ENCODE measurements at places on chromosomes 2 and 18.

- no peak for DNase-seq
Observed at GRCh38 chr2:104312684-104313083, 541.2 kb upstream of the POU3F3 start.

GRCh38 chr2:199679883-199680282 lies 171.1 kb downstream of the FTCDNL1 start:
- no peak for DNase-seq

DNA sequence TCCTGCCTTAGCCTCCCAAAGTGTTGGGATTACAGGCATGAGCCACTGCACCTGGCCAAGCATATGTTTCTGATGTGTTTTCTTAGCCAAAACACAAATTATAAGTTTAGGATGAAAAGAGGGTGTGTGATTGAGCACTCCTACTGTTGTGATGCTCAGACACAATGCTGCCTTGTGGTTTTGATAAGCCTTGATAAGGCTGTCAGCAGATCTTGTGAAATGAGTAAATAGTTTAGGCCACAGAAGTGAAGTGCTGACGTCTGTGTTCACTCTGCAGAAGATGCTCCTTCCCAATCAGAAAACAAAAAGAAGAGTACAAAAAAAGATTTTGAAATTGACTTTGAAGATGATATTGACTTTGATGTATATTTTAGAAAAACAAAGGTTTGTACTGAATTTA lies 24.3 kb downstream of the NCAPH start:
- DNase-seq = no peak

DNA sequence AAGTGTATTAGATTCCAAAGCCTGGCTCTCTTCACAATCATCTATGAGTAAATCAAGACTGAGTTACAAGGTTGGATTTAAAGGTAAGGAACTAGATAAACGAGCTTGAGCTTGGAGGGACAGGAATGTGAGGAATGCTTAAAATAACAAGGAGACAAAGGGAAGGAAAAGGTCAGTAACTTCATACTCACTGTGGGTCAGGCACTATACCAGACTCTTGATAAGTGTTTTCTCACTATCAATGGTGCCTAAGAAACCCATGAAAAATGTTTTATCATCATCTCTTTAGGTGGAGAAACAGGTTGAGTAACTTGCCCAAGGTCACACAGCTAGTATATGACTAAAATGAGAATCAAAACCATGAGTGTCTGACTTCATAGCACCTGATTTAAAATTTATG lies 212.1 kb downstream of the CDH2 start:
- DNase-seq = no peak

DNA sequence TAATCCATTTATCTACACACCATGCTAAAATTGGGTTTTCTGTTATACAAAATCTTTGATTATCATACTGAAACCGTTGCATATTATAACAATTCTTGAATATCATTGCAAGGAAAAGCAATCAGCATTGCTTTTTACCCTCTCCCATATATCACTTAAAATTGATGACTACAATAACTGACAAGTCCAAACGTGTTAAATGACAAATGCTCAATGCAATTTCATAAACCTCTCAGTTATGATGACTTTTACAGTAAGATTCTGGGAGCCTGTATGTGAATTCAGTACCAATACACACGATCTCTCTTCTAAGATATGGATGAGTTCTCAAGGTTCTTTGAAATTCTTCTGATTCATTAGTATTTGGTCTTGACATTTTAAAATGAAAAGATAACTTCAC lies 368.5 kb upstream of the TRIB2 start:
- no peak for DNase-seq

GRCh38 chr2:140457483-140457882 lies 1673.3 kb downstream of the LRP1B start:
- no peak for DNase-seq

- DNase-seq = no peak
Observed at GRCh38 chr18:12293831-12294230, 14.2 kb upstream of the TUBB6 start.

GRCh38 chr2:197425550-197425949 lies 9.3 kb downstream of the SF3B1 start:
- DNase-seq = no peak

DNA sequence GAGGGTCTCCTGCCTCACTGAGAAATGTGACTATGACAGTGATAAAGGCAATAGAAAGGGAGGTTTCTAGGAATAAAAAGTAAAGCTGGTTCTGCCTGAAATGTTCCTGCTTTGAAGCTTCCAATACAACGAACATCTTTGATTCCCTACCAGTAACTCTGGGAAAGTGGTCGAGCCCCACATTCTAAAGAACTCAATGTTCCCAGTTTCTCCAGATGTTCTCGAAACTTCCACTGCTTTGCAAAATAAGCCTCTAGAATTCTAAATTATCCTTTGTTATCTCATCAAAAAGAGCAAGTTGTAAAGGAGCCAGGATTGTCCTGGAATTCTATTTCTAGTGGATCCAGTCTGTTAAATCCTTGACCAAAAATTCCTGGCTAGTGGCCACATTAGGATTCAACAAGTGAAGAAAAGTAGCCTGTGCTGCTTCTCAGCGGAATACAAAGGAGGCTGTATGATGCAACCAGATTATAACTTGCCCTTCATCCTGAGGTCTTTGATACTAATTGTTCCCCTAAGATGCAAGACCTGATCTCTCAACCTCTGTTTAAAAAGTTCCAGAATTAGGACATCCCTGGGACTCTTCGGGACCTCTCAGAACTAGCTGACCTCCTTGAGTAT lies 8.4 kb downstream of the SCN7A start:
- no peak for DNase-seq

DNA sequence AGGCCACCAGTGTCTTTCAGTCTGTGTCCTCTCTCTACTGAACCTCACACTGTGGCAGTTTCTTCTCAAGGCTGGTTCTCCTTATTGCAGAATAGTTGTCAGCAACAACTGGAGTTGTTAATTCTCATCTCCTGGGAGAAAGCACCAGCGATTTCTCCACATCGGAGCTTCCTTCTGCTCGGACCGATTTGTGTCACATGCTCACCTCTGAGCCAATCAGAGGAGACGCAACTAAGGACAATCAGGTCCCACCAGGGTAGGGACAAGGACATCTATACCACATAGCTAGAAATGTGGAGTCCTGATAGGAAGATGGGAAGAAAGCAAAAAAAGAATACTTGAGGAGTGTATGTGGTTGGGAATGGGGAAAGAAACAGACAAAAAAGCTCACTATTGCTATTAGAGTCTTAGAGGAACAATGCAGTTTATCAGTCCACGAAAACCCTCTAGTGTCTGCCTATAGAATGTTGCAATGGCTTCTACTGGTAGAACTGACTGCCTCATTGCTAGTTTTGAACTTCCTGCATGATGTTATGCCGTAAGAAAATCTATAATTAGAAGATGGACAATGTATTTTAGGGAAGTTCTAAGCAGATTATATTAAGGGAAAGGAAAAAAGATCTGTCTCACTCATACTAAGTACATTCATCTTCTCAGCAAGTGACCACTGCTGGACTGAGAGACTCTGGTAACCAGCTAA lies 169.7 kb downstream of the CDCA7 start:
- no peak for DNase-seq

DNA sequence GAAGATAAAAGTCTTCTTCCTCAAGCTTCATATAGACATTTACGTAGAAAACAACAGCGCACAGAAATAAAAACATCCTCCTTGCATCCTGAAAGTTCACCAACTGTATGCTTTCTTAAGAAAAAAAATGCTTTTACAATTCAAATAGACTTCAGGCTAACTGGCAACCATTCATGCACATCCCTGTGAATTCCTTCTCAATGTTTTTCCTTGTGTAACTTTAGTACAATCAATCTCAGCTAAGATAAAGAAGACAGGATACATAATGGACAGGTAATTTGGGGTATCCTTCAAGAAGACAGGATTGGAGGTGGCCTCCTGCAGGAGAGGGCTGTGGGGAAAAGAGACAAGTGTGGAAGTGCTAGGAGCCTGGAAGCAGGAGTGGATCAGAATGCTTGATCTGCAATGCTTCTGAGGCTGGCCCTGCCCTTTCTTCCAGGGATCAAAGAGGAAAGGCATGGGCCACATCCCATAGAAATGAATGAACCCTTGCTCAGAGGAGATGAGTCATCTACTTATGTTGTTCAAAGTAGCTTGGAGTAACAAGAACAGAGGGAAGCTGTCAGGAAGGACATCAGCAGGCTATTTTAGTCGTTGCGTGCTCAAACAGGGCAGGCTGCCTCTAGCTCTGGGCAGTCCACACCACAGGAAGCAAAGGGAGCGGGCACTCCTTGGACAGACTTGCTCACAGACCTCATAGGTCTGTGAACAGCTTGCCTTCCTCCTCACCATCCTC lies 126.6 kb downstream of the TMEM131 start:
- DNase-seq = no peak

DNA sequence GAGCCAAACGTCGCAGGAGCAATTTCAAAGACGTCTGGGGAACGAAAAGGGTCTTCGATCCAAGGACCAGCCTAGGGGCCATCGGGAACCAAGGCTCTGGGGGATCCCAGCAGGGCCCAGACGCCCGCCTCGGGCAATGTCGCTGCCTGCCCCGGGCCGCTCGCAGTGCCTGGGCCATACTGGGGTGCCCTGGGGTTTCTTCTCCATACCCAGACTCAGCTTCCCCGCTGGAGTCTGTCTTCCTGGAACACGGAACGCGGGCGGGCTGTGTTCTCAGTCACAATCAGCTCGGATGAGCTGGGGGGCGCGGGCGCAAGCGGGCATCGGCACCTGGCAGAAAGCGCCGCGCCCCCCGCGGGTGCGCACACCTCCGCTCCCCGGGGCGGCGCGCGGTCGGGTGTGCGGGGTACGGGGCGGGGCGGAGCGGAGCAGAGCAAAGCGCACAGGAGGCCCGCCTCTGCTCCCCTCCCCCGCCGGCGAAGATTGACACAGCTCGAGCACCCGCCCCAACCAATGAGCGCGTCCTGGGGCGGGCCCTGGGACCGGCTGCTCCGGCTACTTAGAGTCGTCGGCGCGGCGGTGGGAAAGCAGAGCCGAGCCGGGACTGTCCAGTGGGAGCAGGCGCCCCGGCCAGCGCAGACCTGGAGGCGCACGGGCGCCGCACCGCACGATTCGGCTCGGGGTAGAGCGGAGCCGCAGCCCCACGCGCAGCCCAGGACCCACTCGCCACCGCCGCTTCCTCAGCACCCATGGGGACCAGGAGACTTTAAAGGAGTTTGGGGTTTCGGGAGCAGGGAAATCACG lies at the start of gene LRATD1:
LRATD1 (plus strand) TSS at position 585 of the 804 bp plus-strand sequence. CDS start 1,263 bp downstream, outside the sequence.
- no peak for DNase-seq

GRCh38 chr18:21163647-21164547 lies 52.3 kb upstream of the ROCK1 start:
- no peak for DNase-seq

DNA sequence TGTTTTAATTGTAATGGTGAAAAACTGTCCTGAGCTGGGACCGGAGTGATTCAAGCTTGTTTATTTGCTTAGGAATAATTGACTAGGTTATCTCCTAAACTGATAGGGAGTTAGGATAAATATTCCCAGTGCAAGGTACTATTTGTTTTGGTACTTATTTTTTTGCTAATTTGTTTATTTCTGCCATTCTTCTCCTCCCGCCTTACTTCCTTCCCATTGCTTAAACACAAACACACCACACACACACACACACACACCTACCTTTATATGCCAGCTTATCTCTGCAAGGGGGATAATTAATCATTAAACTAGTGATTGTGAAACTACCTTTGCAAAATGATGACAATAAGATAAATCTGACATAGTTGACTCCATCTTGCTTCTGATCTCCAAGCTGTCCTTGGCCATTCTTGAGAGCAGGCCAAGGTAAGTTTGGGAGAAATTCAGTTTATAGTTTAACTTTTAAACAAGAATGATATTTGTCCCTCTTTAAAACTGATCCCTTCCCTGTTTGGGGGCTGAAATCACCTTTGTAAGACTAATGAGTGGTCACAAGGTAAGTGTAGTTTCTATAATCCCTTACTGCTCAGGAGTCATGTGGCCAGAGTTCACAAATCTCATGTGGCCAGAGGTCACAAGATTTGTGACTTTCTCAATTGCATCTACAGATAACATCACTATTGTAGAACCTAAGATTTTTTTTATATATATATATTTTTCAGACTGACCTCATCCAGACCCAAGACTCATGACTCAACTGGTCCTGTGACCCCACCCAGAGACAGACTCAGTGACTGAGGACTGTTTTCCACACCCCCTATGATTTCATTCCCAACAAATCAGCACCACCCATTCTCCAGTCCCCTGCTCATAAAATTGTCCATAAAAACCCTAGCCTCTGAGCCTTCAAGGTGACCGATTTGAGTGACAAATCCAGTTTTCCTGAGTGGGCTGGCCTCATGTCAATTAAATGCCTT lies 83.1 kb upstream of the LRRTM4 start:
- no peak for DNase-seq

DNA sequence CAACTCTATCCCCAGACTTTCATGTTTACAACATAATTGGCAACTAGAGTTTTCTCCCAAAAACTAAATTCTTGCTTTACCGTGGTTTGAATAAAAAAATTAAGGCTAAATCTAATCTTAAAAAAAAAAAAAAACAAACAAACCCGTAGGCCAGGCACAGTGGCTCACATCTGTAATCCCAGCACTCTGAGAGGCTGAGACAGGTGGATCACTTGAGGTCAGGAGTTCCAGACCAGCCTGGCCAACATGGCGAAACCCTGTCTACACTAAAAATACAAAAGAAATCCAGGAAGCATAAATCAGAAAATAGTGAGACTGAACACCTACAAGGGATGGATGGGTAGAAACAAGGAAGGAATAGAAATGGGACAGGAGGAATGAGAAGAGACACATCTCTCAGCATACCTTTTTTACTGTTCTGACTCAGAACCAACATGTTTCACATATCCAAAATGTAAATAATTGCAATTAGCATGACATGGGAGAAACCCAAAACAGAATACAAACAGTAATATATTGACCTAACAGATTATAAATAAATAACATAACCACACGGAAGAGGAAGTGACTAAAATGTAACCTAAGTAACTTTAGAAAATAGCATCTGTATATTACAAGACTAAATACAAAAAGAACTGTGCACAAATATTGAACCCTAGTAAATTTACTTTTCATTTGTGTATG lies 17.5 kb downstream of the MGAT4A start:
- DNase-seq = no peak

DNA sequence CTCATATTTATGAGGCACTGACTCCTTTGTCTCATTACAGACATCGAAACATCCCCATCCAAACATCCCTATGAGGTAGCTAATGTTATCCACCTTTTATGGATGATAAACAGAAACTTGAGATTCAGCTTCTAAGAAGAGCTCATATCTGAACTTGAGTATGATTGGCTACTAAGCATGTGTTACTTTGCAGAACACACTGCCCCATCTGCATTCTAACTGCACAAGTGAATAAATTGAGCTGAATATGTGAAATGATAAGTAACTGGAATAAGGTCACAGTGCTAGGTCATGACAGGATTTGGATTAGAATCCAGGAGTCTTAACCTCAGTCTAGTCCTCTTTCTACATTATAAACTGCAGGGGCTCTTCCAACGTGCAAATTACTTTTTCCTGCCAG lies 172.7 kb downstream of the SETBP1 start:
- no peak for DNase-seq

- DNase-seq = peak; percentile 22
Observed at GRCh38 chr2:71548646-71549425, 95.5 kb downstream of the DYSF start.
